ENCODE measurements at places on chromosomes 3 and 15.

GRCh38 chr15:52013151-52013791 lies 5.7 kb upstream of the MAPK6 start:
- DNase-seq, result no peak

DNA sequence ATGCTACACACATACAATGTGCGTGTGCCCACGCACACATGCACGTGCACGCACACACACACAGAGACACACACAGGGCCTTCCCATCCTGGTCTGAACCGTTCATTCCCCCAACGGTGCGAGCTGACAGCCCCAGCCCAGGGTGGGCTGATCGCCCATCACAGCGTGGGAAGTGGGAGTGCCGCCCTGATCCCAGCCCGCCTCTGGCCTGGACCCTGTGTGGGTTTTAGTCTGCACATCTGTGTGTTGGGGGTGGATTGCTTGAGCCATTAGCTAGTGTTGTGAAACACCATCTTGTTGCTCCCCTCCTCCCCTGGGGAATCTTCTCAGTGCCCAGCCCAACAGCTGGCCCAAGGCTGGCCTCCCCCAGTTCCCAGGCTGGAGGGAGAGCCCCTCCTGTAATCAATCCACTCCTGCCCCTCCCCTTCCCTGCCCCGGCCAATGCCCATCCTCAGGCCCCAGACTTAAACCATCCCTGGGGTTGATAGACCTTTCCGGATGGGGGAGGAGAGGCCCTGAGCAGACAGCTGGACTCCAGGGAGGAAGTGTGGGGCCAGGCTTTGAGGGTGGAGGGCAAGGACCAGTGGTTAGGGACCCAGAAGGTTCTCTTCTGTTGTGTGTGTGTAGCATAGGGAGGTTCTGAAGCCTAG lies 8.3 kb downstream of the SEMA3G start:
- DNase-seq, result no peak

GRCh38 chr3:42369832-42370231 lies 40.6 kb downstream of the LYZL4 start:
- DNase-seq, result no peak

- no peak for DNase-seq
These were observed 5.5 kb upstream of the CTSH start for GRCh38 chr15:78950343-78950742.

- no peak for DNase-seq
These were observed 20.9 kb upstream of the CEMIP start for GRCh38 chr15:80758130-80758745.

DNA sequence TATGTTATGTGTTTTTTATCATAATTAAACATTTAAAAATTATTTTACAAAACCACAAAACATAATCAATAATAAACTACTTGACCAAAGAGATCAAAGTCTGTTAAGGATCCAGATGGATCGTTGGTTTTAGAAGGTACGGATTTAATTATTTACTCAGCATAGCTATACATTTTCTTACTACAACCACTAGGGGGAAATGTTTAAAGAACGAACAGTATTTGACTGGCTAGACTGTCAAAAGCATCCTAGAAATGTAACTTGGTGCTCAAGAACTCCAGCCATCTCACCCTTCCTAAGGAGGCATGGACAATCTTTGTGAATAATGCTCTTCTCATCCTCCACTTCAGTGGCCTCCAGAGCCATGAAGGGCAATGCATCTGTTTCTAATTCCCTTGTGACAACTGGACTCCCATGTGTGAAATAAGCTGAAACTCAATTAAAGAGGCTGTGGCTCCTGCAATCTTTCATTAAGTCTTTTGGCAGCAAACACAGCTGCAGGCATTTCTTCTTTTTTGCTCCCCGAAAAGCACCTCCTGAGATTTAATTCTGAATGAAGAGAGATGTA lies 94.7 kb upstream of the TUSC7 start:
- no peak for DNase-seq

GRCh38 chr3:54120657-54121413 lies 1.5 kb upstream of the CACNA2D3 start:
- DNase-seq, result no peak

GRCh38 chr3:113728661-113729060 lies 17.4 kb downstream of the NAA50 start:
- DNase-seq, result no peak

GRCh38 chr3:71447803-71448202 lies 135.7 kb downstream of the FOXP1 start:
- DNase-seq, result peak; percentile 51

- peak; percentile 40 for DNase-seq
These were observed 932 bp downstream of the GSK3B start for GRCh38 chr3:120093119-120093910.

GRCh38 chr15:62665449-62665848 lies 377.1 kb upstream of the TPM1 start:
- no peak for DNase-seq

GRCh38 chr3:60079076-60079475 lies 1029.3 kb upstream of the CFAP20DC start:
- DNase-seq, result peak; percentile 67

- peak; percentile 55 for DNase-seq
These were observed 836 bp upstream of the AKAP13 start for GRCh38 chr15:85379403-85380131.

DNA sequence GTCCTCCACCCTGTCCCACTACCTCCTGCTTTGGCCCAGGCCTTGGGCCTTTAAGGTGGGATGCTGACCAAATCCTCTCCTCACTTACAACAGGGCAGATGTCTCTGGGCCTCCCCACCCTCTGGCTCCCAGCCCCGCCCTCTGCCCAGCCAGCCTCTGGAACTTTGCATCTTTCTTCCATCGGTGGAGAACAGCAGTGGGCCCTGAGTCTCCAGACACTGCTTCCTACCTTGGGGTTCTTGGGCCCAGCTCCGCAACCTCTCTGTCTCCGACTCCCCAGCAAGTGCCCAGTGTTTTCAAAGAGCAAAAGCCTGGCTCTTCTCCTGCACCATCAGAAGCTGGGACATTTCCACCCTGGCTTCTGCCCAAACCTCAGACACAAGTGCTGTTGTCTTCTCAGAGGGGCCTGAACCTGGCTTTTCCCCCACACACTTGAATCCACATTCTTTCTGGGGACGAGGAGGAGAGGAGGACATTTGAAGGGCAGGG lies 33.1 kb downstream of the MRAS start:
- no peak for DNase-seq

DNA sequence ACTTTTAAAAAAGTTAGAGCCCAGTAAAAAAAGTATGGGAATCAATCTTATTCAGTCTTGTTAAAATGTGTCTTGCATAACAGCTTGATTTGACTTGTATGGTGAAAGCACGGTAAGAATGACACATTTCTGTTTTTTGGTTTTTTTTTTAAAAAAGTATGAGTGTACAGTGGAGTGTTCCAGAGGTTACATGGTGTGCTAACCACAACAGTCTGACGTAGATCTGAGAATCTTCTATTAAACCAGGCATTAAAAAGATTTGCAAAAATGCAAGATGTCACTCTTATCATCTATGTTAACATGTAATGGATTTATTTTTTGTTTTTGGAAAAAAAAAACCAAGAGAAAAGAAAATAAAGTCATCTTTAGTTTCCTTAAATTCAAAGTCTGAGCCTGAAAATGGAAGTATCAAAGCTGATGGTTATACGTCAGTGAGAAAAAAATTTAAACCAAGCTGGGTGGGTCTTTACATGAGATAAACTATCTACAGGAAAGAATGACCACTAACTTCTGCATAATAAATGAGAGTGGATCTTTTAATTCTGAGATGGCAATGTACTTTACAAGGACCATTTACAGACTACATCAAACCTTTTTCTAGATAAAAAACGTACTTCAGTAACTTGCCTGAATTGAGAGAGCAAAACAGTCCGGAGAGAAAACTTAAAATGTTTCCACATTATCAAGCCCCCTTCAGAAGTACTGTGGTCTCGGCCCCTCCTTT lies 1.6 kb downstream of the GABPB1 start:
- DNase-seq, result peak; percentile 15

- no peak for DNase-seq
These were observed 346.8 kb downstream of the EPHA6 start for GRCh38 chr3:97161169-97161568.

- DNase-seq, result no peak
These were observed 91.1 kb upstream of the TPM1 start for GRCh38 chr15:62951481-62951880.

DNA sequence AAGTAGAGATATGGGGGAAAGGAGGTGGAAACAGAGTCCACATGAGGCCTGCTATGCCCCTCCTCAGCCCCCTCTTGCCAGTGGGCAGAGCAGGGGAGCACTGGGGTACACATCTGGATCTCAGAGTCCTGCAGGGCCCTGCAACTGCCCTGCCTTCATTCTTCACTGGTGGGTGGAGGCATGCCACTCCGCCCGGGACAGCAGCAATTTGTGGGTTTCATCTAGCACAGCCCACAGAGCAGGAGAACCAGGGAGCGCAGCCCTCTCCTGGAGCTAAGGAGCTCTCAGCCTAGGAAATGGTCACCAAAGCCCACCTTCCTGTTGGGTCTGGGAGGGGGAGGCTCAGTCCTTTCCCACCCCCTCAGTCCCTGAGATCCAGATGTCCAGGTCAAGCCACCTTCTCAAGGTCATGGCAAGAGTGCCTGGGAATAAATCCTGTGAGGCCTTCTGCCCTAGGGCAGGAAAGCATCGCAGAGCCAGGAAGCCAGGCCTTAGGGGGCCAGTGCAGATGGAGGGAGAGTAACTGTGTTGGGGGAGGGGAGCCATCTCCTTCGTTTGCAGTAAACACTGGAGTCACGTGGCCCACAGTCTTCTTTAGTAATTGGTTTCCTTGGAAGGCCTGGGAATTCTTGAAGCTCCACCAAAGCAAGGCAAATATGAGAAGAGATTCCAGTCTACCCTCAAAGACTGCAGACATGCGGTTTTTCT lies 31.0 kb downstream of the ANP32A start:
- no peak for DNase-seq

GRCh38 chr3:157180262-157180661 lies 20.3 kb upstream of the CCNL1 start:
- DNase-seq, result no peak

- DNase-seq, result peak; percentile 77
These were observed 1.1 kb downstream of the CELSR3 start for GRCh38 chr3:48661501-48662144.

- DNase-seq, result no peak
These were observed 3.7 kb upstream of the NCKIPSD start for GRCh38 chr3:48689384-48689783.

DNA sequence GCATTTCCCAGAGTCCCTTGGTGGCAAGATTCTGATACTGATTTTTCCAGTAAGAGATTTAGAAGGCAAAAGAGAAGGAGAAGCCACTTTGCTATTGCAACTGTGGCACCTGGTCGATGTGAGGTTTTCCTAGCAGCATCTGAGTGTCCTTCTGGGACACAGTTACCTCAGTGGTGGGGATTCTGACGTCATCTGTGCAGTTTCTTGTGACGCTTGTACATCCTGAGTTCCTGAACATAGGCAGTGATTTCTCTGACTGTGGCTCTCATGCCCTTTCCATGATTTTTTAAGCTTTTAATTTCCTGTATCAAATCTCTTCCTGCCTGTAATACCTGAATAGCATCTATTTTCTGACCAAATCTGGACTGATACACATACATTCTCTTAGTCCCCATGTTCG lies 8.9 kb downstream of the USP13 start:
- DNase-seq, result no peak

DNA sequence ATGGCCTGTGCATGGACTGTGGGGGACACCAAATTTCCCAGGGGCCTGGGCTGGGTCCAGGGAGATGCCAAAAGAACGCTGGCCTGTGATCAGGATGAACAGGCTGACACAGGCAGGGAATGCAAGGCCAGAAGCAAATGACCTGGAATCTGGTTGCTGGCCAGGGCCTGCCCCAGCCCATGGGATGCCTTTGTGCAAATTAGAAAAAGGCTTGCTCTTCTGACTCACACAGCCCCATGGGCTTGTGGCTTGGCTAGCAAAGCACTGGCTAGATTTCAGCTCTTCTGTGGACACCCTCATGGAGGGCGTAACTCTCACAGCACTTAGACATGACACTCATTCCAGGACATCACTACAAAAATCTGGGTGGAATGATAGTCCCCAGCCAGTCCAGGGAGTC lies 356.0 kb downstream of the SHQ1 start:
- DNase-seq, result no peak

- no peak for DNase-seq
These were observed 317.4 kb downstream of the DIPK2A start for GRCh38 chr3:144289057-144289456.

DNA sequence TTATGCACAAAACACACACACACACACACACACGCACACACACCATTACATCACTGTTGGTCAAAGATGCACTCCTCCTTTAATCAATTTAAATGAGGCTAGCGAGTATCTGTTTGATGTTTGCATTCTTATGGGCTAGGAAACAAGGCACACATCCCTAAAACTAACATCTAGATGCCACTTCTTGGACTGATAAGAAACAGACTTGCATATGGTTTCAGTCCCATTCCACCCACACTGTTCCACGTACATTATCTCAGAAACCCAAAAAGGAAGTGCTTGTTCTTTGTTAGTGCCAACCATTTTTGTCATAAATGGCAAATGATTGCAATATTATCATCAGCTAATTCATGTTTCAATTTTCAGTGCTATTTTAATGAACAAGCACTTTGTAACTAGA lies 69.5 kb downstream of the CCR1 start:
- DNase-seq, result no peak

- DNase-seq, result no peak
These were observed 39.9 kb downstream of the RAB6B start for GRCh38 chr3:133855772-133856171.

DNA sequence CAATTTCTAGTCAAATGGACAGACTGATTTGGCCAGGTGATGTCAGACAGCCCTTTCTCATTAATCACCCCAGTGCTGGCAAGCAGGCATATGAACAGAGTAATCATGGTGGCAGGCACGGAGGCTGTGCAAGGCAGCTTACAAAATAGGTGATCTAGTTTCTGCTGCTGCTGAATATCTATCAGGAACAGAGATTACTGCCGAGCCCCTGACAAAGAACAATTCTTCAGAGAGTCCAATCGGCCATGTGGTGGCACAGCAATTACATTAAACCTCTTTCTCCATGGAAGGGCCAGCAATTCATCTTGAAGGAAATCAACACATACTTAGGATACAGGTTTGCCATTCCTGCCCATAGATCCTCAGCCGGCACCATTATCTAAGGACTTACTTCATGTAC lies 32.3 kb upstream of the THBS1 start:
- DNase-seq, result no peak

DNA sequence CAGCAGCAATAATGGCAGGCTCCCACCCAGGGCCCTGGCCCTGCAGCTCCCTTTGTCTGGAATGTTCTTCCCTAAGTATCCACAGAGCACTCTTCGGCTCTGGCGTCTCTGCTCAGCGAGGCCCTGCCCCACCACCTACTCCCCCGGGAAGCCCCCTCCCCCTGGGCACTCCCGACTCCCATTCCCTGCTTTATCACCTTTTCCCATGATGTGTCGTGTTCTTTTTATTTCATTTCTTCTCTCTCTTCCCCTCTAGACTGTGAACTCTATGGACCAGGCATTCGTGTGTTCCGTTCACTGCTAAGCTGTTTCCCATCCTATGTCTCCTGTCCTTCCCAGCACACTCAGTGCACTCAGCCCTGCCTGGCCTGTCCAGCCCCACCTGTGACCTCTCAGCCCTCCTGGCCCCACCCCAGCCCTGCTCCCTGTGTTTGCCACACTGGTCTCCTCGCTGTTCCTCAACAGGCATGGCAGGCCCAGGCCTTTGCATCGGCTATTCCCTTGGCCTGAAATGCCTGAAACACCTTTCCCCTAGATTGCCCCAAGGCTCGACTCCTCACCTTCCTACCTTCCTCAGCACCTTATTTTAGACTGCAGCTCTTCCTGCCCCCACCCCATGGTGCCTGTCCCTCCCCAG lies 107.4 kb downstream of the TPRA1 start:
- no peak for DNase-seq
